ENCODE measurements at places on chromosomes 1 and 21. TPM values are rescaled to one million over a fixed set of nuclear protein-coding genes. Genes with fewer than 3 reads are reported as not detected.

LAMTOR5 gene
- total RNA-seq = 102 TPM

DNA sequence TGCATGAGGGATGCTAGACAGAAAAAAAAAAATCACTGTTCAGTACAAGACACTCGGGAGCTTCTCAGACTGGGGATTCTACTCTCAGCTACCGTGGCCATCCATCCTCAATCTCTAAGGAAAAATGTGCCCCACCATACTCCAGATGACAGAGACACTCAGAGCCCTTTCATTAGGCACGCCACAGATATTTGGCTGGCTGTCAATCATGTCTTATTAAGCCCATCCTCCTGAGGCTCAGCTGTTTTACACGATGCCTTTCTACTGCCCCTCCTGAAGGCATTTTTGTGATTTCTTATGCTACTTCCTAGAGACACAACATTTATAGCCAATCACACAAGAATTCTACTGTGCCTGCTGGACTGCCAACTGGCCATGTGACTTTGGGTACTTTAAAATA, 92.9 kb downstream of the KIF14 start:
- no peak for DNase-seq

GRCh38 chr1:229385853-229386456, 43.1 kb upstream of the CCSAP start:
- DNase-seq = no peak

DNA sequence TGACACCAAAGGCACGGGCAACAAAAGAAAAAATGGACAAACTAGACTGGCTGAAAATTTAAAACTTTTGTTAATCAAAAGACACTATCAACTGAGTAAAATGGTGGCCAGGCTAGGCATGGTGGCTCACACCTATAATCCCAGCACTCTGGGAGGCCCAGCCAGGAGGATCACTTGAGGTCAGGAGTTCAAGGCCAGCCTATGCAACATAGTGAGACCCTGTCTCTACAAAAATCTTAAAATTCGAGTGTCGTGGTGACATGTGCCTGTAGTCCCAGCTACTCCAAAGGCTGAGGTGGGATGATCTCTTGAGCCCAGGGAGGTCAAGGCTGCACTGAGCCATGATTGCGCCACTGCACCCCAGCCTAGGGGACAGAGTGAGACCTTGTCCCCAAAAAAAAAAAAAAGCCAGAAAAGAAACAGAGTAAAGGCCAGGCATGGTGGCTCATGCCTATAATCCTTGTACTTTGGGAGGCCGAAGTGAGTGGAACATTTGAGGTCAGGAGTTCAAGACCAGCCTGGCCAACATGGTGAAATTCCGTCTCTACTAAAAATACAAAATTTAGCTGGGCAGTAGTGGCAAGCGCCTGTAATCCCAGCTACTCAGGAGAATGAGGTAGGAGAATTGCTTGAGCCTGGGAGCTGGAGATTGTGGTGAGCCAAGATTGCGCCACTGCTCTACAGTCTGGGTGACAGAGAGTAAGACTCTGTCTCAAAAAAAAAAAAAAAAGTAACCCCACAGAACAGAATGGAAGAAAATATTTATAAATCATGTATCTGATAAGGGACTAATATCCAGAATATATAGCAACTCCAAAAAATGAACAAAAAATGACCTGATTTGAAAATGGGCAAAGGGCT, 8.0 kb downstream of the TUT4 start:
- no peak for DNase-seq

KCNC4 gene
- total RNA-seq = 3.8 TPM

GRCh38 chr21:17488620-17489019, 24.2 kb upstream of the CXADR start:
- DNase-seq = no peak

DNA sequence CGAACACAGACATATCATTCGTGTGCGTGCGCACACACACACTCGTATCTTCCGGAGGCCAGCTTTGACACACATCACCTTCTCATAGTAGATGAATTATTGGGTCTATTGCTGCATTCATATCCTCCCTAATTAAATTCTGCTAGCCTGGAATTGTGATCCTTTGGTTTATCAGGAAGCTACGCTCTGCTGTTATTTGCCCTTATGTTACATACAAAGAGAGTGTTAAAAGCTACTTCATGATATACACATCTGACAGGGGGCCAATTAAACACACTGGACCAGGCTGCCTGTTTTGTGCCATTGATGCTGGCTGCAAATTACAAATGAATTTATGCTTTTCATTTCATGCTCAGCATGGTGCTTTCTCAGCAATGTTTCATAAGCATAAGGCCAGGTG, 252.0 kb downstream of the RHOU start:
- no peak for DNase-seq

GRCh38 chr1:85022700-85023099, 25.6 kb downstream of the MCOLN3 start:
- DNase-seq = no peak

COL9A2 gene
- total RNA-seq = 11.4 TPM

- no peak for DNase-seq
Observed at GRCh38 chr1:14815175-14815877, 216.8 kb downstream of the KAZN start.

DNA sequence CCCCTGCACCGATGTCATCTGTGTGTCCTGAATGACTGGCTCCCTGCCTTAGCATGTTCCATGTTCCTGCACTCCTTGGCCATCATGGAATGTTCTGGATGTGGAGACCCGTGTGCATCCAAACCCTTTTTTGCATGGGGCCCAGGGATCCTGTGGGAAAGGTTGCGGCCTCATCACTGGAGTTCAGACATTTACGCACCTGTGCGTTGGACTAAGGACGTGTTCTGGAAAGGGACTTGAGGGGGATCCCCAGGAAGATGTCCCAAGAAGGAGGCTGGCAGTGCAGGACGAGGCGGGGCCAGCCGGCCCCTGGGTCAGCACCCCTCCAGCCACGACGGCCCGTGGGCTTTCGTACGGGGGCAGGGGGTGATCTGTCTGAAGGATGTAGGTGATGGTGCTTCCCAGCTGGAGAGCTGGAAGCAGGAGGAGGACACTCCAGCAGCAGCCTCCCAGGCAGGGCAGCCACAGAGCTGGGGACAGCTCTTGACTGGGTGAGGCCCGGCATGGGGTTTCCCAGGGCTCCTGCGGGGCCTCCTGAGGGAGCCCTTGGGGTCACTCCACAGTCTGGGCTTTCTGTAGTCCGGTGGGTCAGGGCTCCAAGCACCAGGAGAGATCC, 67.2 kb downstream of the SCCPDH start:
- no peak for DNase-seq

ARTN gene
- 1.8 TPM for total RNA-seq

ADAMTS4 gene
- total RNA-seq = 85.5 TPM

GRCh38 chr1:181349512-181349911, 133.8 kb upstream of the CACNA1E start:
- DNase-seq = no peak

- DNase-seq = peak; percentile 72
Observed at GRCh38 chr21:37207441-37208009, 59.6 kb downstream of the VPS26C start.

- DNase-seq = peak; percentile 59
Observed at GRCh38 chr1:11804666-11805421, 920 bp downstream of the MTHFR start.

All from breast epithelium (tissue), 4 donors.